ENCODE measurements at places on chromosomes 3 and 15.

- no peak for DNase-seq
These were observed 15.2 kb upstream of the GBE1 start for GRCh38 chr3:81776643-81777042.

DNA sequence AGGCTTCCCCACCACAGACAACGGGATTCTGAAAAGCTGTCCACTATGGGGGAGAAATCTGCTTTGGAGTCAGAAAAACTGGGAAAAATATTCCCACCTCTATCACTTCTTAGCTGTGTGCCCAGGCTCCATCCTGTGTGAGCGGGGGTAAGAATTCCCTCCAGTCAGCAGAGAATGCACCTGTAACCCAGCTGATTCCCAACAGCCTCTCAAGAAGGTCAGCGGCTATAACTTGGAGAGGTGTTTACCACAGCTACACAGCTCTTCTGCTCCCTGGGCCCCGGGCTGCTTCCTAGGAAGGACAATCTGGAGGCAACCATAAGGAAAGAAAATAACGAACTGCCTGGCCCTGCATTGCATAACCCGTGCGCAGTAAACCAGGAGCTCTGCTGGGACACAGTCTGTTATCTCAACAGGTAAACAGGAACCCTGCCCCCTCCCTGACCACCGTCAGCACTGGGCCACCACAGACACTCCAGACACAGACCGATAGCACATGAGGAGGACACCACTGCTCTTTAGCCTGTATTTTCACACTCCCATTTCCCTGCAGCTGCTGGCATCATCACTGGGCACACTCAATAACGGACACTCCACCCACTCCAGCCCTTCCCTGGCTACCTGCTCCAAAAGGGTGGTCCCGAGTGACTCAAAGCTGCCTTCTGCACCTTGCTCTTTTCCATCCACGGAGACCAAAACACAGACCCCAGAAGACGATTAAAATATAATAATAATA is 2.1 kb downstream of the RAB43 start:
- no peak for DNase-seq

- DNase-seq = no peak
These were observed 156.3 kb downstream of the FRMD5 start for GRCh38 chr15:44038755-44039191.

DNA sequence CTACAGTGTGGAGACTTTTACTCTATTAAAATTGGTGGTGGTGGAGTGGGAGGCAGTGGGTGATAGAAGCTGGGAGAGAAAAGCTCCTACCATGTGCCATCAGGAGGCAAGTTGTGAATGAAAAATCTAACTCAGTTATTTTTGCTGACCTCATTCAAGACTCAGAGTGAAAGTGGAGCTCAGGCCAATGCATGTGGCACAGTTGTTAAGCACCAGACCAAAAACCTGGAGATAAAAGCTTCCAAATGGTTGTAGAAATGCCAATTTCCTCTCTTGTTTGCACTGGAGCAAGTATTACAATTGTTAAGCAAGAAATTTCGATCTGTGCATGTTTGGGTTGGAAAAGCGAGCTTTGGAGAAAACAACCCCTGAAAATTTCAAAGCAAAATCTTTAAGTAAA is 81.5 kb upstream of the PRICKLE2 start:
- DNase-seq = no peak

DNA sequence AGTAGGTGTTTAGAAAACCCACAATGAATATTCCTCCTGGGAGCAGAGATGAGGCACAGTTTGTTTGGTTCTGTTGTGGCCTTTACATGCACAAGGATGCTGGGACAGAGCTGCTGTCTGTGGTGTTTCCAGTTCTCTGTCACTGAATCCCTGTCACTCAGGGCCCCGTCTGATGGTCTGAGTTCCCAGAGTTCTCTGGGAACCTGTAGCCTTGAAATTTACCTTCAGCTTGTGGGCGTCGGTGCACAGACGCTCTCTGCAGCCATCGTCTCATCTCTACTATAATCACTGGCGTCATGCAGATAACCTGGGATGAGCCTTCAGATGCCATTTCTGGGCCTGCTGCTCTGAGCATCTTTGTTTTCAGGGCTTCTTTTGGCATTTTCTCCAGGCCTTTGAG is 81.9 kb downstream of the LRRK1 start:
- DNase-seq = no peak

DNA sequence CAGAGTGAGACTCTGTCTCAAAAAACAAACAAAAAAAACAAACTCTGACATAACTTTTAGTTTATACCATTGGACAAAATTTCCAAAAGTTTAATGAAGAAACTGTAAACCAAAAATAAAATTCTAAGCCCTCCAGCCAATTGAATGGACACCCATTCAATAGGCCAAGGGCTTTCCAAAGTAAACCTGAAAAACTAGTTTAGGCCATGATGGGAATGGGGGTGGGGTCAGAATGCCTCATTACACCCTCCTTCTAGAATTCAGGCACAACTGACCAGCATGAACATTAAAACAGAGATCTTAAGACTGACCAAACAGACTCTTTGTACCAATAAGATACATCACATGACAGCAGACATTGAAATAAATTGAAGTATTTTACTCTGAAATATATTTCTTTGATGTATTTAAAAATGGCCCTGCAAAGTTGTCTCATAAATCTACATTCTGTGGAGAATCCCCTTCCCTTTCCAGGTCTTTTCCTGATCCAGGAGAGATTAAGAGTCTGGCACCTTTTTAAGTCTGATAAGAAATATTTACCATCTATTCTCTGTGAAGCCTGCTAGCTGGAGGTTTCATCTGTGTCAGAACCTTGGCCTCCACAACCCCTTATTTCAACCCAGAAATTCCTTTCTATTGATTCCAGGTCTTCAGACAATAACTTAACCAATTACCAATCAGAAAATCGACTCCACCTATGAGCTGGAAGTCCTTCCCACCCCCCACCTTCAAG is 15.7 kb downstream of the THOC7 start:
- DNase-seq = no peak

GRCh38 chr3:106814231-106814630 is 563.0 kb upstream of the CCDC54 start:
- no peak for DNase-seq

- no peak for DNase-seq
These were observed 25.6 kb upstream of the ACAP2 start for GRCh38 chr3:195468391-195468776.

- DNase-seq = no peak
These were observed 39.2 kb downstream of the CMTM7 start for GRCh38 chr3:32430900-32431299.

DNA sequence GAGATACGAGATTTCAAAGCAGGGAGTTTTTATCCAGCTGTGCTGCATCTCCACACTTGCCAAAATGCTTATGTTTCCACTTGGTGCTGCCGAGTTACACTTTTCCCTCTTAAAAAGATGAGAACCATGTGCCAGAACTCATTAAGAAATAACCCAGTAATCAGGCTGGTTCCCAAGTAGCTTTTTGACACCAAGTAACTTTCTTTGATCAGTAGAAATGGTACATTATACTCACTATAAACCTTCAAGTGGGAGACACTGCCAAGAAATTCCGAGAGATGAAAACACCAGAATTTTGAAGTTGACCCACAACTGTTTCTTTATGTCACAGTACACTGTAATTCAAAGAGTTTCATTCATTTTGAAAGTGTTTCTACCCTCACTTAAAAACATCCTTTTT is 164.6 kb upstream of the CCDC54 start:
- DNase-seq = no peak

DNA sequence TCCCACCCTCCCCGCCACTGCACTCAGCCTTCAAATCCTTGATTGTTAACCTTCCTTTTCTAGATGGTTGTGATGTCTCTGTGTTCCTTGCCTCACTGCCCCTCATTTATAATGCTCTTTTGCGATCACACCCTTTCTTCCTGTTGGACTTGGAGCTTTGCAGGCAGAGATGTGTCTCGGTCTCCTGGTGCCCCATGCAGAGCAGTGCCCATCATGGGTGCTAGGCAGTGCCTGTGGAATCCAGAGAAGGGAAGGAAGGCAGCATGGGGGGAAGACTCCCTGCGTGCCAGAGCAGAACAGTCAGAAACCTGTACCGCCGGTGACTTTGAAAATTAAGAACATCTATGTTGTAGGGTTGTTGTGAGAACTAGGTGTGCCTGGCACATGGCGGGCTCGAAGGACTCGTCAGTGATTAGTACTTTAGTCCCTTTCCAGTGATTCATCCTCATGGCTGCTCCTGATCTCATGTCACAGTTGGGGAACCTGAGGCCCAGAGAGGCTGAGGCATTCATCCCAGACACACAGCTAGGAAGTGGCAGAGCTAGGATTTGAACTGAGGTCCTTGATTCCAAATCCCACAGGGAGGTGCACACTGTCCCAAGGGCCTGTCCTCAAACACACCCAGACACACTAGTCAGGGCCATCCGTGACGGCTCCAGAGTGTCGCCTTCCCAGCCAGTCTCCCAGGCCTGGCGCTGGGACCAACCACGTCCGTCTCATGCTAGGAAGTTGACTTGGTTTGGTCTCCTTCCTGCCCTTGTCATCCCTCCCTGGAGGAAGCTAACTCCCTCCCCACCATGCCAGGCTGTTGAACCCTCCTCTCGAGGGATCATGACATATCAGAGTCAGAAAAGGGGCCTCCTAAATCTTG is 58.3 kb downstream of the SMAD6 start:
- no peak for DNase-seq

- DNase-seq = no peak
These were observed 45.0 kb downstream of the RFTN1 start for GRCh38 chr3:16468336-16469098.

DNA sequence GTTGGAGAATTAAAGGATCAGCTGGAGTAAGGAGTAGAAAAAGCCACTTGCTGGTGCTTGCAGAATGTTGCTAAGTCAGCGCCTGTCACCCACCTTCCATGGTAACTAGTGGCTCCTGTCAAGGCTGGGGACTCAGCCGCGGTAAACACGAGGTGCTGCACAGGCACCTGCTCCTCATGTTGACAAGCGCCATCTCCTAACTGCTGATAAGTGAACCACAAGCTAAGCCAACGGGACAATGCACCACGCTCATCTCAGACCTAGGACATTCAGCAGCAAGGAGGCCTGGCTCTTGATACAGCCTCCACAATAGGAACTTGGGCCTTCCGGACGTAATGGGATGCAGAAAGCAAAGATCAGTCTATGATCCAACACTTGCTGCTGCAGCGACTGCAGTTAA is 264.4 kb downstream of the OCA2 start:
- DNase-seq = no peak

DNA sequence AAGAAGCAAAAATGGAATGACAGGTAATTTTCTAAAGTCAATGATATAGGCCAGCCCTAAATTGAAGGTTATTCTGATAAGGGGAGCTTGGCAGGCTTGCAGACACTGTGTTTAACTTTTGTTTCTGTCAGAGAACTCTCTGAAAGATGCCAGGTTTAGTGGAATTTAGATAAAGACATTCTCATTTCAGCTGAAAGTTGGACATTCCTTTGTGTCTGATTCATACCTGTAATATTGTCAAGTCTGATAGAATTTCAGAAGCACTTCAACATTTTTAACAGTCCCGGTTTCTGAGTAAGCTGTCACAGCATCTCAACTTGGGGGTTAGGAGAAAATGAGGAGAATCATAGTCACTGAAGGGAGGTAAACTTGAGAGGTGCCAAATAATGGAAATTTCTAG is 84.0 kb downstream of the DIPK2A start:
- no peak for DNase-seq

DNA sequence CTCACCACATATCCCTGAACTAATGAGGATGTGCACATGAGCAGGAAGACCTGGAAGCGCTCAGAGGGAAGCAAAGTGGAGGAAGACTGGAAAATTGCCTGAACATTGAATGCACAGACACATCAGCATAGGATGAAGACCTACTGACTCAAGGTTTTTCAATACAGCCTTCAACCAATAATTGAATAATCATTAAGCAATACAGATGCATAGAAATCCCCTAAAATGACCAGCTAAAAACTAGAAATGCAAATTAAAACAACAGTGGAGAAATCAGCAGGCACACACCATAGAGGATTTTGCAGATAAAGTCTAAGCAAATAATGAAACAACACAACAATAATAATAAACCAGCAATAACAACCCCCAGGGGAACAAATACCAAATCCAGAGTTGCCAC is 80.4 kb downstream of the CEP152 start:
- DNase-seq = no peak

DNA sequence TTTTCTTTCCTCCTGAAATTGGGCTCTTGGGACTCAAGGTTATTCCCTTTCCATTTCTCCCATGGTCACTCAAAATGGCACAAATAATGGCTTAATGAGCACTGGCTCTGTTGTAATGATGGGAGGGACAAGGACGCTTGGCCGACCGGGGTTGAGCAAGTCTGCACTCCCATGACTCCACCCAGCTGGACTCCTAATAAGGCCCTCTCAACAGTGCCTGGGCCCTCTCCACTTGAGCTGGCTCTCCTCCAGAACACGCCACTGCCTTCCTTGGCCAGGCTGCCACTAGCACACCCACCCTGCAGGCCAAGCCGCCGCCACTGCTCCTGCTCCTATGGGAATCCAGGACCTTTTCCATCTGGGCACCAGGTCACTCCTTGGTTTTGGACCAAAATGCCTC is 42.3 kb downstream of the ADCY5 start:
- no peak for DNase-seq

- DNase-seq = no peak
These were observed 61.9 kb downstream of the TRPM7 start for GRCh38 chr15:50624616-50625168.

DNA sequence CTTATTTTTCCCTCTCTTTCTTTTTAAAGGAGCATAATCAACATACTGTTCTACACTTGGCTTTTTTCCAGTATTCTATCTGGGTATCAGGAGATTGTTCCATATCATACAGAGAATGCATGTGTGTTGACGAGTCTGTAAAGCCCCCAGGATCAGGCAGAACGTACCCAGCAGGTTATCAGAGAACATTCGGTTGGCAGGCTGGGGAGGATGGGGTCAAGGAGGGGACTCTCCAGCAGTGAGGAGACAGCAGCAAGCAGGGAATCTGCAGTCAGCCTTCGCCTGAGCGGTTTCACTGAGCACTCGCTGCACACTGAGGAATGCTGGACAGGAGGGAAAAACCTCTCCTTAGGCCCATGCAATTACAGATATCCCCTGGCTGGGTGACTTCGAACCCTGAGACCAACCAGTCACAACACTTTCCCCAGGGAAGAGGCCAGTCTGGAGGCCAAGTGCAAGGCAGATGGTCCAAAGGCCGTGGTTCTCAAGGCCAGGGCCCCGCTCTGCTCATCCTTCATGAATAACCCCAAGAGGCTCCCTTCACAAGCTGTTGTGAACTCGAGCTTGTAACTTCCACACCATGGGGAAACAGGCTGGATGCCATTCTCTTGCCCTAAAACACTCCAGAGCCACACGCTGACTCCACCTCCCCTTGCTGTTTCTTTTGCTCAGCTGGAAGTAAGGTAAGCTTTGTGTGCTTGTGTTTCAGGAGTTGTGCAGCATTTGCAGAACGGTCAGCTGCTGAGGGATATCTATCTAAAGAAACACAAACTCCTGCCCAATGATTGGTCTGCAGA is 60.1 kb downstream of the PXYLP1 start:
- no peak for DNase-seq
